ENCODE measurements at places on chromosomes 13 and 19.

GRCh38 chr13:27536361-27537101, 83.8 kb downstream of the LNX2 start:
- no peak for DNase-seq

- DNase-seq = no peak
Observed at GRCh38 chr13:40271931-40272775, 394.3 kb downstream of the FOXO1 start.

DNA sequence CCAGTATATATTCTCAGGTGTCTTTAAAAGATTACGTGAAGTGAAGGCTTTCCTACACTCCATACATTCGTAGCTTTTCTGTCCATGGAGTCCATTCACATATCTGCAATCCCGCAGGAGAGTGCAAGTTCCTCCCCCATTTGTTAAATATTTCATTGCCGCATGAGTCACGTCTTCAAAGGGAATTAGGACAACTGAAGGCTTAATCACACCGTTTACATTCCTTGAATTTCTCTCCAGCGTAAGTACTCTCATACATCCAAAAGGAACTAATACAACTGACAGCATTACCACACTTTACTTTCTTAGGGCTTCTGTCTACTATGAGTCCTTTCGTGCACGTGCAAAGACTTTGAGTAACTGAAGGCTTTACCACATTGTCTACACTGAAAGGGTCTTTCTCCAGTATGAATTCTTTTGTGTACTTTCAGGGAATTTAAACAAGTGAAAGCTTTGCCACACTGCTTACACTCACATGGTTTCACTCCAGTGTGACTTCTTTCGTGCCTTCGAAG, 29.0 kb upstream of the ZNF564 start:
- no peak for DNase-seq

- no peak for DNase-seq
Observed at GRCh38 chr19:8608941-8609278, 1.6 kb downstream of the ADAMTS10 start.

GRCh38 chr19:38563475-38563874, 54.3 kb downstream of the MAP4K1 start:
- DNase-seq = no peak

GRCh38 chr19:50925734-50926133, 14.5 kb upstream of the KLK4 start:
- no peak for DNase-seq

DNA sequence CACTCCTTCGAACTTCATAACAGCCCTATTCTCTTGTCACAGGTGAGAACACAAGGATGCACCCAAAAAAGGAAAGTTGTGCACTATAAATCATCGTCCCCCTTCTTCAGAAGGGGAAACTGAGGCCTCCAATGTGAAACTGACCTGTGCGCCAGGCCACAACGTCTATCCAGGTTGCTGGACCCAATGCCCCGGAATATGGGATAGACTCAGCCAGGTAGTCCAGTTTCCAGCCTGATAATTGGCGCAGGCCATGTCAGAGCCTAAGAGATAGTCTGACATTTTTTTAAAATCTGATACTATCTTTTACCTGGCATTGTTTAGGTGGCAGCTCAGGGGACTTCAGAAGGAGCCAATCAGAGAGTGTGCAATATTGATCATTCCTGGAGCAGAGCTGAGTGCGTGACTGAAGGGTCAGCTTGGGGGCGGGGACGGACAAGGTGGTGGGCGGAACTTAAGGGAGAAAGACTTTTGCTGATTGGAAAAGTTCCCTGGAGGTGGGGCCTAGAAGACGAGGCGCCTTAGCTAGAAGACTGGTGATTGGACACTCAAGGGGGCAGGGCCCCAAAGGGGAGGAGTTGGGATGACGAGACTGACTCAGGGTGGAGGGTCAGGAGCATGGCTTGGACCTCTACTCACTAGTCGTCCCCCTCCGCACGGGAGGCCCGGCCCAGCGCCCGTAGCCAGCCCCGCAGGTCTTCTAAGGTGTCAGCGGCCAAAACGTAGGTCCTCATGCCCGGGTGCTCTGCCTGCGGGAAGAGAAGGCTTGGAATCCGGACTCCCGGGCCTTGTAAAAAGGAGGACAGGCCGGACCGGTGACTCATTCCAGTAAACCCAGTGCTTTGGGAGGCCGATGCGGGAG, 8.5 kb downstream of the PLEKHA4 start:
- peak; percentile 57 for DNase-seq

DNA sequence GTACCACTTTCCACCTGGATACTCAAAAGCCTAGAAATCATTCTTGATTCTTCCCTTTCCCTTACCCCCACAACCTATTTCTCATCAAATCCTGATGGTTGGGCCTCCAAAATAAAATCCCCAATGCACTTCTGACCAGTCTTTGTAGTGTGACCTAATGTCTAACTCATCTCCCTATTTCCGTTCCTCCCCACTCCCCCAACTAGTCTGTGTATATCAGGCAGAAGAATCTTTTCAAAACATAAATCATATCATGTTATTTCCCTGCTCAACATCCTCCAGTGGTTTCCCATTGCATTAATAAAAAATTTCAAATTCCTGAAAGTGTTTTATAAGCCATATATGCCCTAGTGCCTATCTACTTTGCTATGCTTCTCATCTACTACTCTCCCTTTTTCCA, 17.7 kb downstream of the CCDC122 start:
- no peak for DNase-seq

DNA sequence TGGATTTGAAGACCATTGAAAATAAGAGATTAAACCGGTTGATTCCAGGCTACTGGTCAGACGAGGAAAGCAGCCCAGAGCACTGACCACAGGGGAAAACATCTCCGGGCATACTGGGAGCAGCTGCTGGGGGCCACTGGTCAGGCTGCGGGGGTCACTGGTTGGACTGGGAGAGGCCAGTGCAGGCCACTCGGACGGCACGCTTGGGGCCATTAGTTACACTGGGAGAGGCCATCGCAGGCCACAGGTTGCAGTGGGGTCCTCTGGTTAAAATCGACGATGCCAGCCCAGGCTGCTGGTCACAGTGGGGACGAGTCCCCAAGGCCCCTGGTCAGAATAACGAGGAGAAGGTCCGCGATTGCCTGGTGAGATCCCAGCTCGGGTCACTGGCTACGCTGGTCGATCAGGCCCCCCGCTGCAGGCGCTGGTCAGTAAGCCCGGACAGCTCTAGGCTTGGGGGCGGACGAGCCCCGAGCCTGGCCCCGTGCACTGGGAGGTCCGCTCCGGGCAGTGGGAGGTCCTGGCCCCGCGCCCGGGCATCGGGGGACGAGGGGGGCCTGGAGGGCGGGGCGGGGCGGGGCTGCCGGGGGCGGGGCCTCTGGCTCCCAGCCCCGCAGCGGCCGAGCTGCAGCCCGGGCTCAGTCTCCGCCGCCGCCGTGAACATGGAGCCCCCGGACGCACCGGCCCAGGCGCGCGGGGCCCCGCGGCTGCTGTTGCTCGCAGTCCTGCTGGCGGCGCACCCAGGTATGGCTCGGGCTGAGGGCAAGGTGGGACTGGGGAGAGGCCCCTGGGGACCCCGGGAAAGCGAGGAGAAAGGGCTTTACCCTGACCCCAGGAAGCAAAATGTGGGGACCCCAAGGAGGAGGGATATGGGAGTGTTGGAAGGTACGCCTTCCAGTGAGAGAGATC, at the start of gene BCAM:
TSS of gene BCAM (plus strand) at position 641 of the 909 bp plus-strand sequence. CDS start at position 663, 22 bp downstream.
- no peak for DNase-seq

DNA sequence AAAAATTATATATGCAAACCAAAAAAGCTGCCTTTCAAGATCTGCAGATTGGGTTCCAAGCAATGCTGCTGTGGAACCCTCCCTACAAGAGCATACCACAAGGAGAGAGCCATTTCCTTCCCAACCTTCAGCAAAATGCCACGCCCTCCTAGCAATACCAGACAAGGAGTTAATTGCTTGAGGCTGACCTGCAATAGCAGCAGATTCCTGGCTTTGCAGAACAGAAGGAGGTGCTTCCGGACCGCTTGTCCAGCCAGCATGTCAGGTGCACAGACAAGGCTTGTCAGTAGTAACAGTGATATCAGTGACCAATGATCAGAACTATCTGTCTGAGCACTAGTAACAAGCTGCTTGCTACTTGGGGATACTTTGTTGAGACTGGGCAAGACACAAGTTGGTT, 301.6 kb downstream of the FGF14 start:
- no peak for DNase-seq

- no peak for DNase-seq
Observed at GRCh38 chr19:34711890-34712289, 22.2 kb upstream of the ZNF181 start.

DNA sequence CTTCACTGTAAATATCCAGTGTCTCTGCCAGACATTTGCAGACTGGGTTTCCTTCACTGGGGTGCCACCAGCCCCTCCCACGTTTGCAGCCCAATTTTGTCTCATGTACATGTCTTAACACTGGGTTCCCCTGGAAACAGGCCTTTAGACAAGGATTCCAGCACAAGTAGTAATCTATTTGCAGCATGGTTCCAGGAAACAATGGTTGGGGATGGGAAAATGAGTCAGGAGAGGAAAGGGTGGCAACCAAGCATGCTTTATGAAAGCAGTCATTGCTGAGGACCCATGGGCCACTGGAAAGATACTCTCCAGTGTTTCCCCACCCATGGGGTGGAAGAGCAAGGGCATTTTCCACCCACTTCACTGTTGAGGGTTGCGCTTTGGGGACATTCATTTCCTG, 53.6 kb upstream of the FARP1 start:
- no peak for DNase-seq
